Activated CD8-positive, alpha-beta memory T cell treated with anti-CD3 and anti-CD28 coated beads for 36 hours (primary cell): ENCODE measurements at places on chromosomes 4 and X. TPM values are rescaled to one million over a fixed set of nuclear protein-coding genes. Genes with fewer than 3 reads are reported as not detected.

ADRA2C gene
- not detected for total RNA-seq

XAGE1B gene
- total RNA-seq, result not detected

HSD17B11 gene
- 20.7 TPM for total RNA-seq

DHRSX gene
- 27.8 TPM for total RNA-seq

FRG2 gene
- 0.25 TPM for total RNA-seq

ADH6 gene
- total RNA-seq, result not detected

PQBP1 gene
- total RNA-seq, result 96.1 TPM

NEXMIF gene
- total RNA-seq, result 0.10 TPM

SLC25A31 gene
- total RNA-seq, result not detected

PGAM4 gene
- 1.5 TPM for total RNA-seq

CTAG1B gene
- not detected for total RNA-seq

MAGEA12 gene
- not detected for total RNA-seq

CTAG1A gene
- not detected for total RNA-seq

NAP1L5 gene
- total RNA-seq, result 6.0 TPM

FAM47A gene
- not detected for total RNA-seq

MMRN1 gene
- not detected for total RNA-seq
